ENCODE measurements at places on chromosomes 2 and 18. TPM values are rescaled to one million over a fixed set of nuclear protein-coding genes. Genes with fewer than 3 reads are reported as not detected.

DSC3 gene
- polyA plus RNA-seq: 1.1 TPM

ATG9A gene
- polyA plus RNA-seq: 34.6 TPM

GRCh38 chr2:66550826-66551225 lies 115.9 kb downstream of the MEIS1 start:
- no peak for DNase-seq

DNA sequence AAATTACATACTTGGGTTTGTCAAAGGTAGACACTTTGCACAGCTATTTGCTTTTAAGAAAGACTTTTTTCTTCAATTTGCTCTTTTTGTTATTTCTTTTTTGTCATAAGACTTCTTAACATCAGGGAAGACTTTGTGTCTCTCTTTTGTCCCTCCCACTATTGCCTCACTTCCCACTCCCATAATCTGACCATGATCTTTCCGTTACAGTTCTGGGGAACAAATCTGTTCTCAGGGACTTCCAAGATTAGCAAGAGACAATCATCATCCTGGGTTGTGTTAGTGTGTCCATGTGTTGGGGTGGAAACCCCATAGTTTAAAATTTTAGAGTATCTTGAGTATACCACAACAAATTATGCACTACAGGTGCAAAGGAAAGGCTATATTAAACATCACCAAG lies 75.3 kb downstream of the REV1 start:
- DNase-seq: no peak

DNA sequence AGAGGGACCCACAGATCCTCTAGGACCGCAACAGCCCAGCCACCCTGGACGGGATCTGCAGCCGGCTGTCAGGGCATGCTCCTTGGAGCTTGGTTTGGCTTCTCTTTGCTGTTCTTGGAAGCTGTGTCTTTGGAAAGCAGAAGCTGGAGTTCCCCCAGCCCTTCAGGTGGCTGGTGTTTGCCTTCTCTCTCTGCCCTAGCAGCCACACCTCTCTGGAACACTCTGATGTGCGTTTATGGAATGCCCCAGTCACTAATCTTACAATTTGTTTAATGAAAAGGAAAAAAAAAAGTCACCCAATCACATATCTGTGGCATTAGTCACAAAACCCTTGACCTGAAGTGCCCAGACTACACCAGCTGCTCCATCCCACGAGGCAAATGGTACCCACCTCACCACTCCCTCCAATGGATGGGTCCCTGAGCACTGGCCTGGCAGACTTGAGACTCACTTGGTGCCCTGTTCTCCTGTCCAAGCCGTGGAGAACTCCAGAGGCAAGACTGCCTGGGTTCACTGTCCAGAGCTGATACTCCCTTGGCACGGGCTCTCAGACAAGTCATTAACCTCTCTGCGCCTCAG lies 70.2 kb upstream of the DAPL1 start:
- DNase-seq: peak; percentile 50

- no peak for DNase-seq
Observed at GRCh38 chr2:82657106-82657505, 1802.0 kb downstream of the SUCLG1 start.

GRCh38 chr2:208315081-208315788 lies 49.2 kb downstream of the PIKFYVE start:
- DNase-seq: no peak

GRCh38 chr18:49075681-49076080 lies 124.9 kb upstream of the SMAD7 start:
- DNase-seq: no peak

GRCh38 chr2:95215018-95215612 lies 7.8 kb downstream of the ZNF892 start:
- DNase-seq: peak; percentile 13
